ENCODE measurements at places on chromosomes 16 and 17. TPM values are rescaled to one million over a fixed set of nuclear protein-coding genes. Genes with fewer than 3 reads are reported as not detected.

GRCh38 chr17:59435238-59435637, 103.8 kb downstream of the YPEL2 start:
- peak overlapping the region; percentile 78 for H3K27ac ChIP-seq
- H3K36me3 ChIP-seq, result no peaks in the 10 kb centered on the region
- DNase-seq, result peak; percentile 82
- H3K4me1 ChIP-seq, result peaks cover 51% of the 10 kb centered on the region

DNA sequence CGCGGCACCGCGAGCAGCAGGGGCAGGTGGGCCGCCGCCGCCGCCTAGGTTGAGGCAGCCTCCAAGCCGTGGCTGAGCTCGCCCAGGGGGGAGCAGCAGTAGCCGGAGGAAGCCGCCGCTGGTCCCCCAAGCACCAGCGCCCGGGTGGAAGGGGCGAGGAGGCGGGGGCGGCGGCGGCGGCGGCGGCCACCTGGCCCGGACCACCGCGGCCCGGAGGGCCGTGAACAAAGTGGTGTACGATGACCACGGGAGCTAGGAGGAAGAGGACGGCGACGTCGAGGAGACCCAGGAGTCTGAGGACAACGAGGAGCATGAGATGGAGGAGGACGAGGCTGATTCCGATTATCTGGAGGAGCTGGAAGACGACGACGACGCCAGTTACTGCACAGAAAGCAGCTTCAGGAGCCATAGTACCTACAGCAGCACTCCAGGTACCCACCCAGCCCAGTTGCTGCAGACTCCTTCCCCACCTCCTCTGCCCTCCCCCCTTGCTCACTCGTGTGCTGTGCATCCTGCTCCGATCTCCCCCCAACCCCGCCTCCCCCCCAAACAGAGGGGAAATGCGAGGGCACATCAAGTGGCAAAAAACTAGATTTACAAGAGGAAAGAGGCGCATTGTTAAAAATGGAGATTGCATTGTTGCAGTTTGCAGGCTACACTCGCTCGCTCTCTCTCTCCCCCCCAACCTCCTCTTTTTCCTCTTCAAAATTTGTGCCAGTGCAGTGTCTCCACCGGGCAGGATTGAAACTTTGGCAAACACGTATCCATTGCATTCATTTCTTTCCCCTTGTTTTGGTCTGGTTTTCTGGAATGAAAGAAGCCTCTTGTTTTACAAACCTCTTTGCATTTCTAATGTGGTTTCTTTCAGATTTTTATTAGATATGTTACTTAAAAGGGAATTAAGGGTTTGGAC, 41.8 kb upstream of the AMZ2 start:
- peak; percentile 28 for DNase-seq
- H3K27me3 ChIP-seq, result no peaks in the 10 kb centered on the region
- H3K36me3 ChIP-seq, result peaks cover 5% of the 10 kb centered on the region
- peaks cover 3% of the 10 kb centered on the region for H3K4me1 ChIP-seq
- no peak overlapping the region for H3K27ac ChIP-seq

DNA sequence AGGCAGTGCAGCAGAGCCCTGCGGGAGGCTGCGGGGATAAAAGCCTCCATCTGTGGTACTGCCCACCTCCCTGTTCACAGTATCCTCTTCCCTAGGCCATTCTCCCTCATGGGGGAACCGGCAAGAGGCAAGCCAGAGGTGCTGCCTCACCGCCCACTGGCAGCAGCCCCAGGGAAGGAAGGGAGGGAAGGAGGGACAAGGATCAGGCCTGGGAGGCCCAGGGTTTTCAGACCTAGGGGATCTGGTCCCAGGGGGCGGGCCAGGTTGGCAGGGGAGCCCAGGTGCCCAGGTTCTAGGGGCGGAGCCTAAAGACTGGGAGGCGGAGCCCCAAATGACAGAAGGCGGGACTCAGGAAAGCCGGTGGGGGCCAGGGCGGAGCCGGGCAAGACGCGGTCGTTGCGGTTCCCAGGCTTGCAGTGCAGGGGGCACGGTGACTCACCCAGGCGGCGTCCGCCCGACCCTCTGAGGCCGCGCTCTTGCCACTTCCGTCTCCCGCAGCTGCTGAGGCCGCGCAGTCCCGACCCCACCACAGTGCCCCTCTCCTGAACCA, 3.0 kb upstream of the MTMR4 start:
- DNase-seq, result no peak
- peaks cover 18% of the 10 kb centered on the region for H3K4me1 ChIP-seq
- peak overlapping the region; percentile 31 for H3K27ac ChIP-seq
- H3K36me3 ChIP-seq, result peaks cover under 1% of the 10 kb centered on the region
- H3K4me3 ChIP-seq, result peak overlapping the region; percentile 41

GRCh38 chr16:4614571-4615383, at the start of gene UBALD1:
TSS of gene UBALD1 (minus strand) at chr16:4614888. CDS start at chr16:4614797, 91 bp downstream.
- no peaks in the 10 kb centered on the region for H3K27me3 ChIP-seq
- H3K36me3 ChIP-seq, result no peaks in the 10 kb centered on the region
- H3K4me3 ChIP-seq, result peak within 1 kb of the TSS; percentile 47
- DNase-seq, result peak; percentile 83
- peaks cover 21% of the 10 kb centered on the region for H3K4me1 ChIP-seq

- H3K27me3 ChIP-seq, result no peaks in the 10 kb centered on the region
- H3K27ac ChIP-seq, result no peak overlapping the region
- no peaks in the 10 kb centered on the region for H3K4me1 ChIP-seq
These were observed 21.5 kb upstream of the SPN start for GRCh38 chr16:29641561-29641960.

GRCh38 chr16:70788668-70789594, 12.0 kb downstream of the VAC14 start:
- no peaks in the 10 kb centered on the region for H3K4me1 ChIP-seq
- no peak for DNase-seq
- H3K27me3 ChIP-seq, result no peaks in the 10 kb centered on the region
- H3K4me3 ChIP-seq, result no peak overlapping the region

- H3K36me3 ChIP-seq, result no peaks in the 10 kb centered on the region
- H3K27ac ChIP-seq, result peak overlapping the region; percentile 39
- H3K4me1 ChIP-seq, result peaks cover 31% of the 10 kb centered on the region
- H3K4me3 ChIP-seq, result peak overlapping the region; percentile 49
These were observed 1.6 kb downstream of the ZNF423 start for GRCh38 chr16:49854188-49854795.

DNA sequence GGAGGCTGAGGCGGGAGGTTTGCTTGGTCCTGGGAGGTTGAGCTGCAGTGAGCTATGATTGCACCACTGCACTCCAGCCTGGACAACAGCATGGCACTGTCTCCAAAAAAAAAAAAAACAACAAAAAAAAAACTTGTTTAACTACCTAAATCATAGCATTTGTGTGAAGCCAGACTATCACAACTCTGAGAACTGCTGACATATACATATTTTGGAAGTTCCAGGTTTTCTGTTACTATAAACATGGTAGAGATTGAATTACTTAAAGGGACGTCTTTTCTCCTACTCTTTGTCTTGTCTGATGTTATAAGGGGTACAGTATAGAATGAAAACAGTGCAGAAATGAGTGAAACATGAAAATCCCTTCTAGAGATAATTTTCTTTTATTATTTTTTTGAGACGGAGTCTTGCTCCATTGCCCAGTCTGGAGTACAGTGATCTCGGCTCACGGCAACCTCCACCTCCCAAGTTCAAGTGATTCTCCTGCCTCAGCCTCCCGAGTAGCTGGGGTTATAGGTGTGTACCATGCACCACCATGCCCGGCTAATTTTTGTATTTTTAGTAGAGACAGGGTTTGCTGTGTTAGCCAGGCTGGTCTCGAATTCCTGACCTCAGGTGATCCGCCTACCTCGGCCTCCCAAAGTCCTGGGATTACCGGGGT, 18.4 kb downstream of the ABCC1 start:
- H3K4me3 ChIP-seq, result no peak overlapping the region
- H3K36me3 ChIP-seq, result no peaks in the 10 kb centered on the region
- peaks cover 32% of the 10 kb centered on the region for H3K4me1 ChIP-seq
- DNase-seq, result no peak
- no peak overlapping the region for H3K27ac ChIP-seq

GRCh38 chr16:69338557-69339288, 641 bp downstream of the COG8 start:
- DNase-seq, result no peak
- H3K36me3 ChIP-seq, result peaks cover 17% of the 10 kb centered on the region
- peak overlapping the region; percentile 55 for H3K4me3 ChIP-seq

The CD300E gene
- not detected for polyA plus RNA-seq

- H3K36me3 ChIP-seq, result no peaks in the 10 kb centered on the region
- no peaks in the 10 kb centered on the region for H3K27me3 ChIP-seq
- no peak overlapping the region for H3K27ac ChIP-seq
- no peak for DNase-seq
These were observed 74.5 kb upstream of the RCVRN start for GRCh38 chr17:9979463-9979995.

- H3K27ac ChIP-seq, result no peak within 1 kb of the TSS
- H3K36me3 ChIP-seq, result no peaks in the 10 kb centered on the region
- H3K27me3 ChIP-seq, result peaks cover 29% of the 10 kb centered on the region
These were observed at the start of gene TEKT3 for GRCh38 chr17:15341385-15341849. TSS of gene TEKT3 (minus strand) at chr17:15341597. CDS start at chr17:15331585, 10,012 bp downstream.

- H3K27me3 ChIP-seq, result peaks cover 7% of the 10 kb centered on the region
- DNase-seq, result peak; percentile 48
- H3K27ac ChIP-seq, result peak overlapping the region; percentile 49
These were observed 3.3 kb downstream of the PMP22 start for GRCh38 chr17:15261802-15262290.

- no peaks in the 10 kb centered on the region for H3K36me3 ChIP-seq
- H3K27me3 ChIP-seq, result no peaks in the 10 kb centered on the region
- H3K27ac ChIP-seq, result no peak overlapping the region
- DNase-seq, result no peak
- no peak overlapping the region for H3K4me3 ChIP-seq
These were observed 147.0 kb downstream of the MAP2K6 start for GRCh38 chr17:69561462-69561861.

- no peak for DNase-seq
- no peaks in the 10 kb centered on the region for H3K36me3 ChIP-seq
- H3K4me1 ChIP-seq, result no peaks in the 10 kb centered on the region
These were observed 36.8 kb downstream of the RPGRIP1L start for GRCh38 chr16:53666786-53667415.

The PLLP gene
- polyA plus RNA-seq, result 14.4 TPM

The SLC22A31 gene
- 1.0 TPM for polyA plus RNA-seq

The PRCD gene
- not detected for polyA plus RNA-seq

GRCh38 chr17:34475296-34475695, 104.1 kb upstream of the TMEM132E start:
- no peak for DNase-seq
- H3K36me3 ChIP-seq, result no peaks in the 10 kb centered on the region
- H3K4me1 ChIP-seq, result no peaks in the 10 kb centered on the region
- no peak overlapping the region for H3K27ac ChIP-seq
- H3K4me3 ChIP-seq, result no peak overlapping the region

DNA sequence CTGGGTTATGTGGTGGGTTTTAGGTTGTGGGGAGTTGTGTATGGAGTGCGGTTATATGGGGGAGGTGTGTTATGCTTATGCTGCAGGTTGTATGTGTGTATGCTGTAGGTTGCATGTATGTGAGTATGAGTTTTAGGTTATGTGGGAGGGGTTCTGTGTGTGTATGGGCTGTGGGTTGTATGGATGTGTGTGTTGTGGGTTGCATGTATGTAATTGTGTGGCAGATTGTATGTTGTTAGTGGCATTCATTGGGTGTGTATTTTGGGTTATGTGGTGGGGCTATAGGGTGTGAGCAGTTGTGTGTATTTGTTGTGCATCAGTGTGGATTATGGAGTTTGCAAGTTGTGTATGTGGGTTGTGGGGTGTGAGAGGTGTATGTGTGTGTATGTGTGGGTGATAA, 277.4 kb downstream of the NPIPA8 start:
- no peaks in the 10 kb centered on the region for H3K36me3 ChIP-seq
- no peak for DNase-seq
- H3K27me3 ChIP-seq, result no peaks in the 10 kb centered on the region
- H3K4me1 ChIP-seq, result no peaks in the 10 kb centered on the region
- no peak overlapping the region for H3K27ac ChIP-seq

GRCh38 chr17:11898526-11899235, 98.6 kb downstream of the ZNF18 start:
- no peak overlapping the region for H3K27ac ChIP-seq
- no peak for DNase-seq
- H3K36me3 ChIP-seq, result no peaks in the 10 kb centered on the region
- no peaks in the 10 kb centered on the region for H3K4me1 ChIP-seq

Measured in endothelial cell of umbilical vein (primary cell).